Fibroblast of pulmonary artery (primary cell): ENCODE measurements at places on chromosomes 13 and 19.

GRCh38 chr19:5895890-5896289 lies 7.7 kb downstream of the NDUFA11 start:
- DNase-seq, result no peak

DNA sequence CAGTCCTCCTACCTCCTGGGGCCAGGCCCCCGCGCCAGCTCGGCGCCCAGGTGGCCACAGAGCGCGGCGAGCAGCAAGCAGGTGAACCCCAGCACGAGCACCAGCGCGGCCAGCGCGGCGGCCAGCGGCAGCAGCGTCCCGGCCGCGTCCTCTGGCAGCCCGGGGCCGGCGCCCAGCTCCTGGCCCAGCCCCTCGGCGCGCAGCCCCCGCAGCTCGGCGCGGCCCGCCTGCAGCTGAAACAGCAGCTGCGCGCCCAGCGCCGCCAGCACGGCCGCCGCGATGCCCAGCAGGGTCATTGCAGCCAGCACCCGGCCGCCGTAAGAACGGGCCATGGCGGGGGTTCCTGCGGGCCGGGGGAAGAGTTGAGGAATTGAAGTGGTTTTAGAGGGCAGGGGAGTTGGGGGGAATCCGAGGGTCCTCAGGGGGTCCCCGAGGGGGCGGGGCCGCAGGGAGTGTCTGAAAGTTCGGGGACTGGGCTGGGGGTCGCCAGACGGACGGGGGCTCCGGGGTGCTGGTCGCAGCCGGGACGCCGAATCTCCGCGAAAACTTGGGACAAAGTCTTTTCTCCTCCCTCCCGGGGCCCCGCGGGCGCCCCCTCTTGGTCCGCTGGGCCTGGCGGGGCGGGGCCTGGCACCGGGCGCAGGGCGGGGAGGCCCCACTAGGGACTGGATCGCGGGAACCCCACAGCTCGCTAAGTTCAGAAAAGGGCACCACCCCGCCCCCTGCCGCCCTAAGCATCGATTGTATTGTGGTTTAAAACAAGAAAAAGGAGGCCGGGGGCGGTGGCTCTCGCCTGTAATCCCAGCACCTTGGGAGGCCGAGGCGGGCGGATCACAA lies at the start of gene TMEM221:
Gene TMEM221, minus strand, starts transcription at position 538 of the 837 bp plus-strand sequence. Its CDS starts 206 bp downstream, at position 332.
- DNase-seq, result peak; percentile 19

- peak; percentile 31 for DNase-seq
Observed at GRCh38 chr19:49591731-49592485, 926 bp downstream of the PRR12 start.

GRCh38 chr13:19604306-19604705 lies 29.2 kb upstream of the MPHOSPH8 start:
- no peak for DNase-seq

- DNase-seq, result no peak
Observed at GRCh38 chr13:44158881-44159632, 214.6 kb upstream of the SERP2 start.

DNA sequence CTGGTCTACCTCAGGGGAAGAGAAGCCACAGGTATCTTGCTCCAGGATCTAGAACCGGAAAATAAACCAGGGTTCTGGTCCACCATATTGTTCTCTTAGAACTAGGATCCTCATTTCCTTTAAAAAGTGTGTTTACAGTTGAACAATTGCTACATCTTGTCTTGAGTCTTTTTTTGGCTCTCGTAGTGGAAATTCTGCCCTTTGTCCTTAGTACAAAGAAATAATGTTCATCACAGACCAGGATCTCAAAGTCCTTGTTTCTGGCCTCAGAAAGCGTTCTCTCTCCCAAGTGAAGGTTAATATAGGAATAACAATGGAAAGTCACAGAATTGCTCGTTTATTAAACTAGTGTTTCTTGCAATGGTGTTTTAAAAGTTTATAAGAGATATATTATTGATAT lies 20.8 kb downstream of the KLF2 start:
- DNase-seq, result no peak

GRCh38 chr19:45218911-45219743 lies 26.1 kb downstream of the EXOC3L2 start:
- DNase-seq, result no peak

DNA sequence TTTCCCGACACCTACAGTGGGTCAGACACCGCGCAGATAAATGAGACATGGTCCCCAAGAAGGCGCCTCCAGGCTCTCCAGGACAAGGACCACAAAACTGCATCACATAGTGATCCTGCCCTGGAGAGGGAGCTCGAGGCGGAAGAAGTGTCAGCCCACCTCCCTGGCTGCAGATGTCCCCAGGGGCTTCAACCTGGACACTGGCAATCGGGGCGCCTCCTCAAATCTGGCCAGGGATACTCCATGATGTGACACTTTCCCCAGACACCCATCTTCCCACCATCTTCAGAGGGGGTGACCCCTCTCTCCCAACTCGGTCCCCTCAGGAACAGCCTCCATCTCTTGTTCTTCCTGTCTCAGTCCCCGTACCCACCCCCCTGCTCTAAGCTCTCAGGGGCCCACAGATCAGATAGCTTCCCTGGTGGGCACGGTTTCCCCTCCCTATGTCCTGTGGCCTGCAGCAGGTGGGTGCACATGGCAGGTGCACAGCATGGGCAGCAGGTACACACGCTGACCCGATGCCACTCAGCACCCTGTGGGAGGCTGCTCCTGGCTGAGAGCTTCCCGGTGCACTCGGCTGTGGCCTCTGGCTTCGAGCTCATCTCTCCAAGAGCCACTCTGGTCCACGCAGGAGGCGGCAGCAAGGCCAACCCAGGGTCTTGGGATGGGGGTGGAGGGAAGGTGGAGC lies 61.2 kb downstream of the PEPD start:
- DNase-seq, result no peak

- no peak for DNase-seq
Observed at GRCh38 chr19:49978324-49978723, 17.4 kb upstream of the SIGLEC11 start.

DNA sequence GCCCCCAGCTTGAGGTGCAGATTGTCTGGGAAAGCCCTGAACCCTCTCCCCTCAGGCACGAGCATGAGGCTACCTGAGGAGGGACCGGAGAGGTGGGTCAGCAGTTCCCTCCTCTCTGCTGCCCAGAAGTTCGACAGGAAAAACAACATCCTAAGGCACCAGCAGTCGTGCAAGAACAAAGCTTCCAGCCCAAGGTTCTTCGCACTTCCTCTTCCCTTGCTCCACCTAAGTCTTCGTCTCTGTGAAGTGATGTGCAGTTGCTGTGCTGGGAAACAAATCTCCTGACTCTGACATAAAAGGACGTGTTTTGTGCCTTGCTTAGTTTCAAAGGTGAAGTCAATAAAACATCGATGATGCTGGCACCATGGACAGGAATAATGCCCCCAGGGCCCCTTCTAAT lies 173.3 kb downstream of the USP12 start:
- DNase-seq, result no peak

DNA sequence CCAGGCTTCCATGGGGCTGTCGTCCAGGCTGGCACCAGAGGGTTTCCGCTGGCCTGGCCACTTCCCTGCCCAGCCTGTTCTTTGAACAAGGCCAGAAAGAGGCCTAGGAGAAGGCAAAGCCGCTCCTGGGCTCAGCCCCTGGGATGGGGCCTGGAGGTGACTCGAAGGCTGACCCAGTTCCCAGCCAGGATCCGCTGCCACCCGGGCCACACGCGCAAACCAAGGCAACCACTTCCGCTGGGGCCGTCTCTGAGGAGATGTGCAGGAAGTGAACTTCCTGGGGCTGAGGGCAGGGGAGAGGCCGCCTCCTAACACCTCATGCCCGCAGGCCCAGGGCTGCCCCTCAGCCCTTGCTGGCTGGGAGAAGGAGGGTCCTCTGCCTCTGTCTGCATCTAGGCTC lies 15.2 kb downstream of the PLEKHF1 start:
- no peak for DNase-seq

GRCh38 chr13:25727810-25728209 lies 324.0 kb downstream of the SHISA2 start:
- DNase-seq, result no peak

DNA sequence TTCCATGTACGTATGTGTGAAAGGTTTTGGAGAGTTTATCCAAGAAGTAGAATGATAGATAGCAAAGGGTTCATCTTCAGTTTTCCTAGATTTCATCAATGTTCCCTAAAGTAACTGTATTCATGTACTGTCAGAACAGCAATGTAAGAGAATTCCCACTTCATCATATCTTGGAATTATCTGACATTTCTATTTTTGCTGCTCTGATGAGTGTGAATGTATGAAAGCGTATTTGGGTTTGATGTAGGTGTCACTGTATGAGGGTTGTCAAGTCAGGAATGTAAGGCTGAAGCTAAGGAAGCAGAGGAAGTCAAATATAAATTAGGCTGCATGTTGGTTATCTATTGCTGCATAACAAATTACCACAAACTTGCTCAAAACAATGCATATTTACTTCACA lies 7.2 kb upstream of the KATNAL1 start:
- DNase-seq, result no peak

GRCh38 chr13:66635526-66635925 lies 594.6 kb downstream of the PCDH9 start:
- peak; percentile 93 for DNase-seq

DNA sequence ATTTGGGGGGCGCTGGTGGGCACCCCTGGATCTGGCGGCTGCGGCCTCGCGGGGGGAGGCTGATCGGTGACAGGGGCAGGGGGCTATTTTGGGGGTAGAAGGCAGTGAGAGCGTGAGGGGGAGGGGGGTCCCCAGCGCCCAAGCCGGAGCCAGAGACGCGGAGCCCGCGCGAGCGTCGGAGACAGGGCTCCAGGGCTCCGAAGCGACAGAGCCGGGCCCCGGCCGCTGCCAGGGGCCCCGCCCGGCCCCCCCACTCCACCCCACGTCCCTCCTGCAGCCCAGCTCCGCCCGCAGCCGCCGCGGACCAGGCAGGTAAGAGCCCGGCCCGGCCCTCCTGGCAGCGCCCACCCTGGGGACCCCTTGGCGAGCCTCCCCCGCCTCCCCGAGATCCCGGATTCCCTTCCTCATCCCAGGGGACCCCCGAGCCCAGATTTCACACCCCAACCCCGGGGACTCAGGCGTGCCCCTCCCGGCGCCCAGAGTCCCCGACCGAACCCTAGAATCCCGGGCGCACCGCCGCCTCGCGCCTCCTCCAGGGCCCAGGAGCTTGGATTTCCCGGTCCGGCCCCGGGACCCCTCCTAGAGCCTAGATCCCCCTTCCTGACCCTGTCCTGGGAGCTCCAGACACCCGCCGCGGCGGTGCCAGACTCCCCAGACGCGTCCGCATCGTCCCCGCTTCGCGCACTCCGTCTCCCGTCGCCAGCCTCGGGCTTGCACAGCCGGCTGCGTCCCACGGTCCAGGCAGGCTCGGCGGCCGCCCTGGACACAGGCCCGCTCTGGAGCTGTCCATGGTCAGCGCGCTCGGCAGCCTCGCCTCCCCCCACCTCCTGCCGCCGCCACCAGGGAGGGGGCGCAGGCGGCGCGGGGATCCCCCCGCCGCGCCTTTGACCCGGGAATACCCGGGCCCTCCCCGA lies at the start of gene PPFIA3:
Gene PPFIA3, plus strand, starts transcription at position 134 of the 914 bp plus-strand sequence. CDS start 8,330 bp downstream, outside the sequence.
- peak; percentile 66 for DNase-seq

DNA sequence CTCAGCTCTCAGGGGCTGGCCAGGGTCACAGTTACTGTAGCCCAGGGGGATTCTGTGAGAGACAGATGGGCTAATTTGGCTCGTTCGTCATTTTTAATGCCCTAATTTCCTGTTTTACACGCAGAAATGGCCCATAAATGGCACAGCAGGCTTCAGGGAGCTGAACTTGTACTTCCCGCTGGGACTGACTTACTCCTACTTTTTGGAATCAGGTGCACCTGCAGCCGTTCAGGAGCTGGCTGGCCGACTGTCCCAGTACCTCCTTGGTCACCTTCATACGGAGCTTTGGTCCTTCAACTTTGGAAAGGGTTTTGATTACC lies 62.4 kb upstream of the URI1 start:
- no peak for DNase-seq

GRCh38 chr13:53513226-53513625 lies 484.6 kb downstream of the OLFM4 start:
- DNase-seq, result no peak

- DNase-seq, result no peak
Observed at GRCh38 chr19:33187183-33187540, 7.0 kb upstream of the LRP3 start.

DNA sequence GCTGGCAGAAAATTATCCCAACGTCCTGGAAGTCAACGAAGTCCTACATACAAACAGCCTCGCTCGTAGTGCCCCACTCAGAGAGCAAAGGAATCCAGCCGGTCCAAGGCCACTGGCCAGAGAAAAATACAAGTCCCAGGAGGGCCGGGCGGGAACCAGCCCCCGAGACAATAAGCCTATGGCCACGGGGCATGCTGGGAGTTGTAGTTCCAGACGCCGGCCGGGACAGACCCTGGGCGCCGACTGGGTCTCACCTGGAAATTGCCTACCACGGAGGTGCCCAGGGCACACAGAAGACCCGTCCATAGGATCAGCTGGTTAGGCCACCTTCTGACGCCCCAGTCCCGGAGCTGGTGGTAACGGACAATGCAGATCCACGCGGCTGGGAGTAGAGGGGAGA lies 5.4 kb downstream of the TMEM150B start:
- DNase-seq, result peak; percentile 42

DNA sequence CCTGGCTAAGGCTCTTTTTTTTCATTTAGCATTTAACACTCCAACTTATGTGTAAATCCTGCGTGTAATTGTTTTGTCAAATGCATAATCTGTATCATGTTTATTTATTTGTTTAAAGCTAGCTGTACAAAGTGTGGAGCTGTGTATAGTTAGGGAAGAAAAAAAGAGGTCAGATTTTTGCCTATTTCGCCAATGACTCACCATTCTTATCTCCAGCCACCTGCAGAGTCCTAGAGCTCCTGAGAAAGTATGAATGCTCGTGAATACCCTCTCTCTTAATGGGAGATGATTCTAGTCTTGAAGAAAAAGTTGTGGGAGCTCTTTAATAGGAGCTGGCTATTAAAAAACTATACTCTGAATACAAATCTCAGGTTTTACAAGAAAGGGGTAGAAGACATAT lies 778.8 kb upstream of the SLITRK5 start:
- DNase-seq, result no peak

GRCh38 chr13:43150369-43151207 lies 127.2 kb downstream of the DNAJC15 start:
- no peak for DNase-seq
